ENCODE measurements at places on chromosomes 3 and 15.

GRCh38 chr3:97070302-97070701 is 255.9 kb downstream of the EPHA6 start:
- no peak for DNase-seq

GRCh38 chr3:49719214-49719884 is at the start of gene AMIGO3:
TSS of gene AMIGO3 (minus strand) at chr3:49719684. CDS start at chr3:49719465, 219 bp downstream.
- DNase-seq: peak; percentile 98

- DNase-seq: no peak
Measured at GRCh38 chr3:62833538-62833937, 41.7 kb downstream of the CADPS start.

GRCh38 chr15:65856821-65857455 is 12.4 kb upstream of the RAB11A start:
- peak; percentile 43 for DNase-seq

GRCh38 chr3:49255112-49255511 is 21.9 kb downstream of the C3orf62 start:
- peak; percentile 47 for DNase-seq

DNA sequence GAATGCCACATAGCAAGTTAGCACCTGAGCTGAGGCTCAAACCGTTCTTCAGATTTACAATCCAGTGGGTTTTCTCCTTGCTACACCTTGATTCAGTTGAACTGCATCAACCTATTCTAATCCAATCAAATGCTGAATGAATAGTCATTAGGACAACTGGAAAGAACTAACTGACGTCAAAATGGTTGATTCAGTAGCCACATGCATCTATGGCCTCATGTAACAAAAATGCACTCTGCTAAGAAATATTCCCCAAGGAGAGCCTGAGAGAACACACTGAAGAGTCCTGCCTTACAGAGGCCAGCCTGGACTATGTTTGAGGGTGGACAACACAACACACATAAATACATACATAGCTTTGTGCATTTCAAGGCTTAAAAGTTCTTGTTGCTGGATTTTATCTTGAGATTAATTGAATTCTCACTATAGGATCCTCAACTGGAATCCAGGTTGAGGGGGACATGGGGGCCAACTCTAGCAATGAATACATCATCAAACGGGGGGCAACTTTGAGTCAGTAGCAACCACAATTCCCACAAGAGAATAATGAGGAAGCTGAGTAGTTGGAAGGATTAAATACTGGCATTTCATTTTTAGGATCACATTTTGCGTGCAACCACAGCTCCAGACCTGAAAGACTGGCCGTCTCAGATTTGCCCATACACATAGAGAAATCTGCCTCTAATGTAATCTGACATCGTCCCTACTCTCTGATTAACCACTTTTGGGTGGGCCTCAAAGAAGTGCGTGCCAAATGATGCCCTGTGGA is 280.2 kb upstream of the ICE2 start:
- DNase-seq: peak; percentile 92

GRCh38 chr3:152039887-152040286 is 166.4 kb downstream of the SUCNR1 start:
- no peak for DNase-seq

- no peak for DNase-seq
Measured at GRCh38 chr3:37386627-37387230, 212.3 kb upstream of the LRRFIP2 start.

DNA sequence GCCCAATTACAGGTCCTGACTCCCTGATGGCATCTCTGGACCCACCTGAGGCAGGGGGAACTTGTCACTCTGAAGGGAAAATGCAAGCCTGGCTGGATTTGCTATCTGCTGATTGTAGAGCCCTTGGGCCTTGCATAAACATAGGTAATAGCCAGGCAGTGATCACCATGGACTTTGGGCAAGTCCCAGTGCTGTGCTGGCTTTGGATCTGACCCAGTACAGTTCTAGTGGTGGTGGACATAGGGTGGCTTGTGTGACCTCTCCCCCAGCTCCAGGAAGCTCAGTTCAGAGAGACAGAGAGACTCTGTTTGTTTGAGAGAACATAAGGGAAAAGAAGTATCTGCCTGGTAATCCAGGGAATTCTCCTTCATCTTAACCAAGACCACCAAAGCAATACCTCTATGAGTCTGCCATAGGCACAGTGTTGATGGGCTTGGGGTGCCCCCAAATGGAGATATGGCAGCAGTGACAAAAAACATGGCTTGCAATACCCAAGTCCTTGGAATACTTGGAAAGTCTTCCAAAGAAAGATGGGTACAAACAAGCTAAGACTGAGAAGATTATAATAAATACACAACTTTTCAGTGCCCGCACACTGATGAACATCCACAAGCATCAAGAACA is 348.5 kb downstream of the PYDC2 start:
- no peak for DNase-seq

DNA sequence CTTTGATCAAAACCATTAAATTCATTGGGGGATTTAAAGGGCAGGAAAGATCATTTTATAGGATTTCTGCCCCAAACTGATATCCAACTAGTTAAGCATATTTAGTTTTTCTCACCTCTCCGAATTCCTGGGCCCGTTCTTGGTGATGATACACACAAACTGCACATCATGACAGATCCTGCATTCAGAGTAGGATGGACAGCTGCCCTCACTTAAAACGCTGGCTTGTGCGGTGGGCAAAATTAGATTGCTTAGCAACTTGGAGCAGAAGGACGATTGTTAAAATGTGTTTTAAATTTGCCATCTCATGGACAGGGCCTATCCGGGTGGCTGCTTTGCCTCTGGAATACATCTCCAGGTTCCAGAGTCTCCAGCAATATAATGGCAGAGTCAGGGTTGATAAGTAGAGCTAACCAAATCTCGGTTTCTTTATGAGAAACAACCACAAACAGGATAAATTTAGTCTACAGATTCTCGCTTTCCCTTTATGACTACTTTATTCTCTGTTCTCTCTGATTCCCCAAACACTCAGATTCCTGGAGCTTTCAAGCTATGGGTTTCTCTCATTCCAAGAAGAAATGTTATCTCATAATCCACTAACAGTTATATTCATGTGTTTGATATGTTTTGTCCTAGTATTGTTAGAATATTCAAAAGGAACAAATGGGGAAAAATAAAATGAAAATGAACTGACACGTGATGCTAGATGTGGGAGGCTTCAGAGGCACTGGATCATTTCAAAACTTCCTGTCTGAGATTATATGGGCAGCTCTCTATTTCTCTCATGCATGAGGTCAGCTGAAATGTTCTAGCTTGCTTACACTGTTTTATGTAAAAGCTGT is 1014.1 kb upstream of the SEMA6D start:
- no peak for DNase-seq

DNA sequence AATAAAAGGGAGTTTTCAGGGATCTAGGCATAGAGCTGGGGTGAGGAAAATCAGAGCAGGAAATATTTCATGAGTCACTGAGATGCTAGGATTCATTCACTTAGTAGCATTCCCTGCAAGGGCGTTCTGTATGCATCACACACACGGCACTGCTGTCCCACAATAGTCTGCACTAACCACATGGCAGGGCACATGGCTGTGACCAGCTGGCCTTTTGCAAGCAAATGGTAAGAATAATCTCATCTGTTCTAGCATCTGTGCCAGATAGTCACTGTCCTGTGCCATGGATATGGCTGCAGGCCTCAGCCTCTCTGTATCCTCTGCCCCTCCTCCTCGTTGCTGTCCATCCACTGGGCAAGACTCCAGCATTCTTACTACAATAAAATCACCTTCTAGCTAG is 37.8 kb downstream of the BOC start:
- DNase-seq: peak; percentile 90

GRCh38 chr3:129199366-129199765 is 15.7 kb upstream of the CNBP start:
- no peak for DNase-seq

DNA sequence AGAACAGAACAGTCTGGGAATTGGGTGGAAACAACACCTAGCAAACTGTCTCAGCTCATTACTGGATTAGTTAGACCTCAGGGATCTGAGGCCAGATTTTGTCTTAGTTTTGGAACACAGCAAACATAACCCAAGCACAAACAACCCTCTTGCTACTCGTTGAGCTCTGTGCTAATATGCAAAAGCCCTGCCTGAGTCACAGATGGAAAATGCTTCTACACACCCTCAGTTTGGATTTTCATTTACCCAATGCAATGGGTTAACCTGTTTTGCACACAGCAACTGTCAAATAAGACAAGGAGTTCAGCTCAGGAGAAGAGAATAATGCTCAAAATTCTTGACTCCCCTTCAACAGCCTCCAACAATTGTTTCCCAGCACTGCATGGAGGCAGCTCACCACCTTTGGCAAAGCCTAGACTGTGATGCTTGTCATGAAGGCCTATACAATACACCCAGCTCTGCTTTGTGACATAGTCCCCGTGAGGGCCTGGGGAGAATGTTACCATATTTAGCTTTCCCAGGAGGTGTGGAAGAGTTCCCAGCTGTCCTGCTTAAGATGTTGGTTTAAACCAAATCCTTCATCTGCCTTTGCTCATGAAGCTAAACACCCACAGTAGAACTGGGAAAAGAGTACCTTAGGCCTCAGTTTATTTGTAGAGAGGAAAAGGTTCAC is 68.9 kb upstream of the MNS1 start:
- DNase-seq: no peak

GRCh38 chr3:187986514-187986934 is 167.4 kb upstream of the LPP start:
- DNase-seq: peak; percentile 84

Measured in AG08395 (cell line).